ENCODE measurements at places on chromosomes 4 and X. TPM values are rescaled to one million over a fixed set of nuclear protein-coding genes. Genes with fewer than 3 reads are reported as not detected.

GRCh38 chrX:13699183-13699826 lies 10.4 kb downstream of the RAB9A start:
- no peaks in the 10 kb centered on the region for H3K36me3 ChIP-seq
- H3K27me3 ChIP-seq, result no peaks in the 10 kb centered on the region
- DNase-seq, result no peak
- no peak overlapping the region for H3K4me3 ChIP-seq
- no peaks in the 10 kb centered on the region for H3K4me1 ChIP-seq

DNA sequence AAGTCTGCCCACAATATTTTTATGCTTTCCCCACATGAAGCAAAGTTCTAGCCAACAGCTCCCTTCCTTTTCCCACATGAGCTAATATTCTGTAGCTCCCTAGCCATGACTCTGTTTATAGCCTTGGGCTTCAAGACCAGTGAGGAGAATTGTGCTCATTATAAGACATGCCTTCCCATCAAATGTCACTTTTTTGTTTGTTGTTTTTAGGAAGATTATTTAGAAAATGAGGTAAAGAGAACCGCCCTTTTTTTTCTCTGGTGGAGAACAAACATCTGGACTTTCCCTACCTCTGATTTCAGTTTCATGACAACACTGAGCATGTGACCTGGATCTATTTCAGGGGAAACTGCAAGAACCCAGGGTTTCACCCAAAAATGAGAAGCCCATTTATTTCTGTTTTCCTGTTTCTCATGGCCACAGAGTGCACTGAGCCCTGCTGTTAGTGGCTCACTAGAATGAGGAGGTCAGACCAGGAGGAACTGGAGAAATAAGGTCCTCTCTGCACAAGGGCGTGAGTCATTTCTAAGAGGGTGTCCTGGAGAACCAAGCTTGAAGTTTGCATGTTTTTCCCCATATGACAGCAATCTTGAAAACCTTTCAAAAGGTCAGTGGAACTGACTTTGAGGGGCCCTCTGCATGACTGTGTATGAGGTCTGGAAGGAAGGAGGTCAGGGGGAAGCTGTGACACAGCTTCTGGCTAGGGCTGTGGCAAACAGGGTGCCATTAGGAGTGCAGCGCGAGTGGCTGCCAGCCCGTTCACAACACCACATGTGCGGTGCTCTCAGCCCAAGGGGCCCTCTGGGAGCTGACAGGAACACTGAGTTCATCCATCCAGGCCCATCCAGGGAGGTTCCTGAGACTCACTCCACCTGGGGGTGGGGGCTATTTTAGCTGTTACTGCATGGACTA lies 55.2 kb downstream of the CHST7 start:
- no peak for DNase-seq
- no peak overlapping the region for H3K4me3 ChIP-seq
- H3K4me1 ChIP-seq, result no peaks in the 10 kb centered on the region
- H3K36me3 ChIP-seq, result no peaks in the 10 kb centered on the region
- H3K27me3 ChIP-seq, result peaks cover 6% of the 10 kb centered on the region

GRCh38 chr4:1349359-1350168 lies 2.6 kb downstream of the UVSSA start:
- no peak overlapping the region for H3K4me3 ChIP-seq
- H3K4me1 ChIP-seq, result peaks cover 11% of the 10 kb centered on the region
- H3K27ac ChIP-seq, result peak overlapping the region; percentile 11
- no peaks in the 10 kb centered on the region for H3K27me3 ChIP-seq
- no peaks in the 10 kb centered on the region for H3K36me3 ChIP-seq

- H3K36me3 ChIP-seq, result no peaks in the 10 kb centered on the region
- H3K4me1 ChIP-seq, result no peaks in the 10 kb centered on the region
- no peaks in the 10 kb centered on the region for H3K27me3 ChIP-seq
- DNase-seq, result no peak
- H3K27ac ChIP-seq, result no peak overlapping the region
These were observed 61.8 kb downstream of the NEIL3 start for GRCh38 chr4:177371461-177371860.

DNA sequence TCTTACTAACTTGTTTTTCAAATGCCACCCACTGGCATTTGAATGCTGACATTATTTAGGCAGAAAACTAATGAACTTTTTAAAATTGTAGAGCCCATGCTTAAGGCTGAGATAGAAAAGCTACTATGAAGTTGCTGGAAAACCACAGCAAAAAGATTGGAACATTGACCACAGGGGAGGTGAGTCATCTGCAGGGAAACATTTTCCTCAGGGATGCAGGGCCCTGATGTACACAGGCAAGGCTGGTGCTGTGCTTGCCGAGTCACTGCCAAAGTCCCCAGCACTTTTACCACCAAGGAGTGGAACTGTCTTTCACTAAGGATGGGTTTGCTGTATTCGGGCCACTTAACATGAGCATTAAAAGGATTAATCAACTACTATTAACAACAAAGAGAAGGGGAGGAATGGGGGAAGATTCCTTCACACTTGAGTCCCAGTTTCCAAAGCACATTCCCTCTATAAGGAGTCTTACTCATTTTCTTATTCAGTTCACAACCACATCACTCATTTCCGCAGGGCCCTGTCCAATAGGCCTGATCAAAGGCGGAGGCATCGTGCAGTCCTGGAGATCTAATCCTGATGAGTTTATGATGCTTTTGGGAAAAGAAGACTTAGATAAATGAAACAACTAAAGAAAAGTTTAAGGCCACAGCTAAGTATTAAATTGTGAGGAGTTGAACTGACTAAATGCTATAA lies 202.9 kb upstream of the NPY2R start:
- no peaks in the 10 kb centered on the region for H3K27me3 ChIP-seq
- no peak for DNase-seq
- H3K36me3 ChIP-seq, result no peaks in the 10 kb centered on the region
- H3K4me1 ChIP-seq, result no peaks in the 10 kb centered on the region
- no peak overlapping the region for H3K27ac ChIP-seq

GRCh38 chr4:6489927-6490326 lies 17.5 kb upstream of the PPP2R2C start:
- no peaks in the 10 kb centered on the region for H3K36me3 ChIP-seq
- DNase-seq, result no peak
- no peaks in the 10 kb centered on the region for H3K4me1 ChIP-seq
- H3K4me3 ChIP-seq, result no peak overlapping the region
- H3K27ac ChIP-seq, result no peak overlapping the region

DNA sequence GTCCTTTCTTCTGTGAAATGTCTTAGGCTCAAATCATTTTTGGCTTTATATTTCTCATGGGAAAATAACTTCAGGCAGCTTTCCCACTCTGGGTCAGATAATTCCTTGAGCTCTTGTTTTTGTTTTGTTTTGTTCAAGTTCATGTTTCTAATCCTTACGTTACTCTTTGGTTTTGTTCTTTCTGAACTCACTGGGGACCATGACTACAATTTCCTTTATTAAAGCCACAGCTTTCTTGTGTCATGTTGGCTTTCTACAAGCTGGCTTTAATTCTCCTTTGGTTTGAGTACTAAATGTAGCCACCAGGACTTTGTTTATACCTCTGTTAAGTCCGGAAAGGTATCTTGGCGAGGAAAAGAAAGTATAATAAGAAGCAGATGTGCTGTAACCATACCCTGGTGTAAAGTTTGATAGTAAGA lies 30.8 kb upstream of the ANXA3 start:
- H3K36me3 ChIP-seq, result no peaks in the 10 kb centered on the region
- DNase-seq, result no peak
- H3K27ac ChIP-seq, result no peak overlapping the region
- H3K27me3 ChIP-seq, result no peaks in the 10 kb centered on the region
- H3K4me1 ChIP-seq, result no peaks in the 10 kb centered on the region
- no peak overlapping the region for H3K4me3 ChIP-seq

GRCh38 chr4:181017038-181017437 lies 1226.2 kb upstream of the TENM3 start:
- no peak overlapping the region for H3K27ac ChIP-seq
- H3K4me3 ChIP-seq, result no peak overlapping the region
- no peaks in the 10 kb centered on the region for H3K27me3 ChIP-seq
- no peaks in the 10 kb centered on the region for H3K4me1 ChIP-seq
- no peak for DNase-seq
- H3K36me3 ChIP-seq, result no peaks in the 10 kb centered on the region

DNA sequence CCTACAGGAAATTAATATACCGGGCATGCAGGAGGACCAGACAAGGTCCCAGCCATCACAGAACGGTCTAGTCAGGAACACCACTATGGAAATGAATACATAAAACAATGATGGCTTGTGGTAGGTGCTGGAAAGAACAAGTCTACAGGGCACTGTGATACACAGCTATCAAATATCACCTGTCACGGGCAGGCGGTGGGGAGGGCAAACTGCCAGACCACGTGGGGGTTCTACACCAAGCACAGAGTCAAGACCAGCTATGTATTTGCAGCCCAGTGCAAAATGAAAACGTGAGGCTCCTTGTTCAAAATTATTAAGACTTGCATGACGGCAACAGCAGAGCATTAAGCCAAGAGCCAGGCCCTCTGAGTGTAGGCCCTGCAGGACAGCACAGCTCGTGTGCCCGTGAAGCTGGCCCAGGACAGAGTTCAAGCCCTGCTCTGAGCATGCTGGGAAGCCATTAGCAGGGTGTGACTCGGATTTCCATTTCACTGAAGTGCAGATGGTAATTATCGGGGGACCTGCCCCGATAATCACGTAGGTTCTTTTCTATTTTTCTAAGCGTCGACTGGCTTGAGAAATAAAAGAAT lies 83.6 kb downstream of the JAKMIP1 start:
- H3K4me3 ChIP-seq, result no peak overlapping the region
- no peaks in the 10 kb centered on the region for H3K27me3 ChIP-seq
- no peak overlapping the region for H3K27ac ChIP-seq

GRCh38 chrX:134236626-134237614 lies at the start of gene CCDC160:
CCDC160 (plus strand) TSS chrX:134237182; CDS start chrX:134244801, 7,619 bp downstream.
- DNase-seq, result peak; percentile 59
- no peak within 1 kb of the TSS for H3K27ac ChIP-seq
- peak within 1 kb of the TSS; percentile 4 for H3K4me3 ChIP-seq
- H3K4me1 ChIP-seq, result peaks cover 4% of the 10 kb centered on the region

Gene POU3F4
- not detected for total RNA-seq

Gene PCDH7
- 9.4 TPM for total RNA-seq

Gene ASB12
- 0.46 TPM for total RNA-seq

Measured in lung (tissue), 17 donors.